ENCODE measurements at places on chromosomes 5 and 9.

GRCh38 chr5:180975338-180975737 lies 13.3 kb upstream of the BTNL3 start:
- DNase-seq = no peak

- no peak for DNase-seq
These were observed 77.6 kb upstream of the TMC1 start for GRCh38 chr9:72443855-72444254.

DNA sequence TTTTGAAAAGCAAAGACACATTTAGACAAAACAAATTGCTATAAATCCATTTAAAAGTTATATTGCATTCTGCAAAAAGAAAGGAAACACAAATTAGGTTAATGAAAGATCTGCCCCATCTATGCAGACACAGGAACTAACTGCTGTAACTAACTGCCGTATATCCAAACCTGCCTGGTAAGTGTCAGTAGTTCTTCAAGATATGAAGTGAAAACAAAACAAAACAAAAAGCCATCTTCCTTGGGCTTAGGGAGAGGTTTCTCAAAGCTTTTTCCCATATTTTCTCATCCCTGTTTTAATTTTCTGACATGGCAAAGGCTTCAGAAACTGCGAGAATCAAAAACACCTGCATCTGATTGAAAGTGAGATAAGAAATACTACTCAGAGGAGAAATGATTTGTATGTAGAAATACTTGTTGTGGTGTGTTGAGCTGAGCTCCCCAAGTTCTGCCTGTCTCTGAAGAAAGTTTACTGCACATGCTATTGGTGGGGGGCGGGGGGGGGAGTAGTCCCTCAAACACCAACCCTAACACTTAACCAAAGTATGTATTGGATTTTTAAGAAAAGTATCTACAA lies 750.5 kb downstream of the PTPRD start:
- DNase-seq = no peak

GRCh38 chr9:97272072-97272471 lies 35.4 kb upstream of the CCDC180 start:
- DNase-seq = no peak

- no peak for DNase-seq
These were observed 379.2 kb downstream of the CTNND2 start for GRCh38 chr5:11525020-11525419.

DNA sequence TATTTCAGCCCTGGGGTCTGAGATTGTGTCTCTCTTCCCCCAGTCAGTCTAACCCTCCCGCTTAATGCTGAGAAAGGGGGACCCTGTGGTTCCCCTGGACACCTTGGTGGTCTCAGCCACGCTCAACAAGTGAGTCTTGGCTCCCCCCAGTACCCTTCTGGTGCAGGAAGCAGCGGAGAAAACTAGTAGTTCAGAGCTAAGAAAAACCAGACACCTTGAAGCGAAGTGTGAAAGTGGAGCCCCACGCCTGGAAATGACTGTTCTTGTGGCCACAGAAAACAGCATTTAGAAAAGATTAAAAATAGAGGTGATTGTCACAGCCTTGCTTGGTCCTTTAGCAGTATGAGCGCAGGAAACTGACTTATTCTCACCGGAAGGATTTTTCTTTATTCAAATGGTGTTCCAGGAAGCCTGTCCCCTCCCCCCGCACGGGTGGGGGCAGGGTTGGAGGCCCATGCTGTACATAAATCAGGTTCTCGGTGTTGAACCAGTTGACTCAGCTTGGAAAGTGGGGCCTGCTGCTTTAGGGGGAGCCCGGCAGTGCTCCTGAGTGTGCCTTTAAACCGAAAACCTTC lies 8.1 kb downstream of the ARPC5L start:
- DNase-seq = peak; percentile 89

- DNase-seq = no peak
These were observed 76.6 kb downstream of the CRB2 start for GRCh38 chr9:123432331-123433236.
